Stimulated activated CD8-positive, alpha-beta memory T cell treated with anti-CD3 and anti-CD28 coated beads, Interleukin-12 subunit alpha, Interleukin-12 subunit beta, amount 100 ng/mL, for 1 hour (primary cell): ENCODE measurements at places on chromosomes 12 and 14.

GRCh38 chr12:28966046-28966780 lies 182.9 kb upstream of the FAR2 start:
- no peak for DNase-seq

- no peak for DNase-seq
Measured at GRCh38 chr12:92702754-92703679, at the start of gene PLEKHG7. Gene PLEKHG7 (plus strand): TSS chr12:92702989. CDS start chr12:92706632, 3,643 bp downstream.

GRCh38 chr14:104204660-104205149 lies 66.3 kb downstream of the KIF26A start:
- no peak for DNase-seq

DNA sequence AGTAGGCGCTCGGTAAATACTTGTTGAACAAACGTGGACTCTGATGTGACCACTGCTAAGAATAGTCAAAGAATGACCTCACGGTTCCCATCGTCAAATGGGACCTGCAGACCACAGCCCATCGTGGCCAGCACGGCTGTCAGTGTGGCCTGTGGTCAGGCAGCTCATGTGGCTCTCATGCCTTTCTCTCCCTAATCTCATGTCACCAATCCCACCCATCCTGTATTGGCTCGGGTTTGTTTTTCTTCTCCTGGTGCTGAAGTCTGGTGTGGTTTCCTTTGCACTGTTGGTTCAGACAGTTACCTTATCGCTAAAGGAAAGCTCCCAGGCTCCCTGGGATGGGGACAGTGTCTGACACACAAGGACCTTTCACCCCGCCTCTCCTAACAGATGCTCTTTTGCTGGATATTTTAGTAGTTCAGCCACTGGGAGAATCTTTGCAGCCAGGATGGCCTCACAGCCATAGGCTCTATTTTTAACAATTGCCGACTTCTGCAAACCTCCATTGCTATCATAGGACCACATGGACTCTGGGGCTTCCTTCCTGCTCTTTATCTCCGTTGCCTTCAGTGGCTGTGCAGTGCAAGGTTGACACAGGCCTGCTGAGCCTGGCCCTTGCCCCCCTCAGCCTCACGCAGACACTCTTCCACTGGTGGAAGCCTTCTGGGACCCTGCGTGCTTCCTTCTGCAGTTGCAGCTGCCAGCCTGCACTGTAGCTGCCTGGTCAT lies 293.1 kb upstream of the FKBP4 start:
- no peak for DNase-seq

DNA sequence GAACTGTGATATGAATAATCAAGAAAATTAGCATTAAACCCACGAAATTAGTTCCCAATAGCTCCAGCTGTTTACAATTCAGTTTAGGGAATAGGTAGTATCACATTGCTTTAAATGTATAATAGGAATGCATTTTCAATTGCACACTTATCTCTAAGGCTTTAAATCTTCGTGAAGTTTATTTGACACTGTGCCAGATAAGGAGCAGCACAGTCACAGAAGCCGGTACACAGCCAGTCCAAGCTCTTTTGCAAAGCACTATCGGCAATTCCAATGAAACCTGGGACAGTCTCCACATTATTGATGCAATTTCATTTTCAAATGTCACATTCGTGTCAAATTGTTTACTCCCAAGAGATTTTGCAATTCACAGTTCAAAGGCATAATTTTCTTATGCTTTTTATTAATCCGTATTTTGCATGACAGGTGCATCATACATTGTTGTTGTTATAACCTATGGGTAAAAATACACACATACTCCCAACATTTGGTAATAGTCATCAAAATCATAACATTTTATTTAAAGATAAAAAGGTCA lies 602.8 kb downstream of the RPS29 start:
- no peak for DNase-seq

DNA sequence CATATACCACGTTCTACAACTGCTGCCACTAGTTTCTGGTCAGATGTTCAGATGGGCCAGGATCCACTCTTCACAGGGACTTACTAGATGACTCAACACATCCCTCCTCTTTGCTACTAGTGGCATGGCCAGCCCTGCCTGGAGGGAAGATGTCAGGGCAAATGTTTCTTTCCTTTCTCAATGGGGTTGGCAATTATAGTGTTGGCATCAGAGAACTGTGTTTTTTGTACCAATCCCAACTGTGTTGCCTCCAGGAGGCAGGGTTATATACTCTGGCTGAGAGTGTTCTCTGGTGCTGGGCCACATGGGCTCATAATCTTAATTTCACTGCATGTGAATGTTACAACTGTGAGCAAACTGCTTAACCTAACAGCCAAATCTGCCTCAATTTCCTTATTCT lies 69.9 kb upstream of the AVPR1A start:
- DNase-seq, result no peak

- no peak for DNase-seq
Measured at GRCh38 chr12:129186952-129187351, 333.7 kb downstream of the GLT1D1 start.

GRCh38 chr12:59646636-59647035 lies 50.8 kb downstream of the SLC16A7 start:
- no peak for DNase-seq

- DNase-seq, result no peak
Measured at GRCh38 chr14:87643005-87643404, 350.0 kb downstream of the GALC start.

DNA sequence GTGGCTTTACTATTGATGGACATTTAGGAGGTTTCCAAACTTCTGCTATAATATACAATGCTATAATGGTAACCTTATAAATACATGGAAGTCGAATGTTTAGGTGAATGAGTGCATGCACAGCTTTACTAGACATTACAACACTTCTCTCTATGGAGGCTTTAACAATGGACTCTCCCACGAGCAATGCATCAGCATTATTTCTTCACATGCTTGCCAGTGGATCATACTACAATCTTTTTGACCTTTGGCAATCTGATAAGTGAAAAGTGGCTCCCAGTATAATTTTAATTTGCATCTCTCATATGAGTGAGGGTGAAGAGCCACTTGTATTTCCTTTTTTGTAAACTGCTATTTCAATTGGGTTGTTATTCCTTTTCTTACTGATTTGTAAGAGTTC lies 18.2 kb downstream of the RDH12 start:
- no peak for DNase-seq

GRCh38 chr14:32396885-32397284 lies 67.8 kb downstream of the AKAP6 start:
- DNase-seq, result no peak

DNA sequence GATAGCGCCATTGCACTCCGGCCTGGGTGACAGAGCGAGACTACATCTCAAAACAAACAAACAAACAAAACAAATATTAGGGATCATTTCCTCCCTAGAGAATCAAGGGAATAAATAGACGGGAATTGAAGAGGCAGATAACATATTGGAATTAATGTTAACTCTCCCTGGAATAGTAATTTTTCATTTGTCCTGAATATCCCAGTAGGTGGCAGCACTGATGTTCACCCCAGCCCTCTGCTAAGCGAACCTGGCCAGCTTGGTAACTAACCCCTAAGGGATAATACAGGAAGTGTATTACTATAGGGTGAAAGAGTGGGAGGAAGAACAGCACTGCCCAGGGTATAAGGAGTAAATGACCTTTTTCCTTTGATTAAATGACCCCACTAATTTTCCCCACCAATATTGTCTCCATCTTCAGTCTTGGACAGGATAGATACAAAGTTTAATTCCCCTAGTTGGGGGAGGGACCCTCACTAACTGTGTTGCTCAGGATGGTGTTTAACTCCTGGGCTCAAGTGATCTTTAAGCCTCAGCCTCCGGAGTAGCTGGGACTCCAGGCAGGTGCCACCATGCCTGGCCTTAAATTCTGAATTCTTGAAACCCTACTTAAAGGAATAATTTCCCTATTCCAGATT lies 40.5 kb downstream of the SLC2A14 start:
- no peak for DNase-seq
